ENCODE measurements at places on chromosomes 12 and 14.

DNA sequence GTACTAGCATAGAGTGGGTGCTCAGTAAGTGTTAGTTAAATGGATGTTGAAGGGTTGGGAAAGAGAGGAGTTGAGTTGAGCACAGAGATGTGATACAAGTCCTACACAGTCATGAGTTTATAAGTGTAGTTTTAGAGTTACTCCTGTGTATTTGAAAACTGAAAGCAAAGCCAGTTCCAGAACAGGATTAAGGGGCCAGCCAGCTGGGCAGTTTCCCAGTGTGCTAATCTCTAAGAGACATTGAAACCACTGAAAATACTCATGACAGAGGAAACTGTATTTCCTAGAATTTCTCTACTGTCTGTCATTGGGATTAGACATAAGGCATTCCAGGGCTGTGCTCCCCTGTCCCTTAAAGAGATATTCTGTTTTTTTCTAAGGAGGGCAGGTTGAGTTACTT is 101.0 kb downstream of the DERA start:
- no peak for DNase-seq

DNA sequence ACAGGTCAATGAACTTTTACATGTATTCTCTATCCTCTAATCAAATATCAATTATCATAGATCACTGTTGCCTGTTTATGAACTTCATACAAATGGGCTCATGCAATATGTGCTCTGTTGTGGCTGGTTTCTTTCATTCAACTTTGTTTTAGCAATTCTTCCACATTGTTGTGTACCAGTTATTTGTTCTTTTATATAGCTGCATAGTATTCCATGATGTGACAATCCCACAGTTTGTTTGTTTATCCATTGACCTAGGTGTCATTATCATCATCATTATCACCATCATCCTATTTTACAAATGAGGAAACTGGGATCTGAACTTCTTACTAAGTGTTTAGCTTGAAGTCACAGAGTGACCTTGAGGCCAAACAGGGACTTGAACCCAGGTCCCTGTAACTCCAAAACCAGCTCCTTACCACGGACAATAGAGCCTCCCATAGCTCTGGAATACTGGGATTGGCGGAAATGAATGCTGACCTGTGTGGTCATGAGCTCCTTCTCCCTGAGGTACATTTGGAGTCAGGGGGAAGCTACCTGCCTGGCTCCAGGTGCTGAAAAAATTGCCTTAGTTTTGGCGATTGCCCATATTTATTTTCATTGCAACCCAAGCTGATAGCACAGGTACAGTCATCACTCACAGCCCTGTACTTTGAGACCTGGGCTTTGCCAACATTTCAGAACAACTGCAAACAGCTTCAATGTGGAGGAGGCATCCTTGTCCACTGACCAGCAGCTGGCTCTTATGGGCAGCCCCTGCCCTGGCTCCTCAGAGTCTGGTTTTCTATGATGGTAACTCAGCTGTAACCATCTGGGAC is 9.2 kb downstream of the ZFP36L1 start:
- DNase-seq = no peak

GRCh38 chr14:61417141-61417540 is 95.8 kb downstream of the PRKCH start:
- DNase-seq = no peak

- DNase-seq = no peak
Measured at GRCh38 chr14:71116568-71117122, 209.4 kb downstream of the PCNX1 start.

DNA sequence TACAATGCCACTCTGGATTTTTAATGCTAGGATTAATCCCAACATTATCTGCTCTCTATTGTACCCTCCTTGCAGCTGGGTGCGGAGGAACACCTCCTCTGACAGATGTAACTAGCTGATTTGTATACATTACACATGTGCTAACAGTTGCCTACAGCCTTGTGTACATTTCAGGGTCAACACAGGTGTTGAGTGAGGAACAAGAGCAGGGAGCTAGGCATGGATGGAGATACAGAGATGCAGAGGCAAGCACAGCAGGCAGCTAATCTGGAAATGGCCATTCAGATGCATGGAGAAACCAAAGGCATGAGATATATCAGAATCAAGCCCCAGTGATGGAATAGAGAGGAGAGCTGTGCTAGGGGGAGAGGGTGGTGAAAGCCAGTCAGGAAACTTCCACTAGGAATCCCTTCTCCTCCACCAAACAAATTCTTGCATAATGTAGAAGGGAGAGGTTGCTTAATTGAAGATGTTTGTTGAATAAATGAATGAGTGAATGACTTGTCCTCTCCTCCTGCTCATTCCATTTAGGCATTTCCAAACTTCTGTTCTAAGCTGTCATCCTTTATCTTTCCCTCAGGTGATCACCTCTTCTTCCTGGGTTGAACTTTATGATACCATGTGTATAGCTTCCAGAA is 313.2 kb downstream of the ATP23 start:
- no peak for DNase-seq

- DNase-seq = no peak
Measured at GRCh38 chr12:51779876-51780275, 68.6 kb downstream of the FIGNL2 start.

DNA sequence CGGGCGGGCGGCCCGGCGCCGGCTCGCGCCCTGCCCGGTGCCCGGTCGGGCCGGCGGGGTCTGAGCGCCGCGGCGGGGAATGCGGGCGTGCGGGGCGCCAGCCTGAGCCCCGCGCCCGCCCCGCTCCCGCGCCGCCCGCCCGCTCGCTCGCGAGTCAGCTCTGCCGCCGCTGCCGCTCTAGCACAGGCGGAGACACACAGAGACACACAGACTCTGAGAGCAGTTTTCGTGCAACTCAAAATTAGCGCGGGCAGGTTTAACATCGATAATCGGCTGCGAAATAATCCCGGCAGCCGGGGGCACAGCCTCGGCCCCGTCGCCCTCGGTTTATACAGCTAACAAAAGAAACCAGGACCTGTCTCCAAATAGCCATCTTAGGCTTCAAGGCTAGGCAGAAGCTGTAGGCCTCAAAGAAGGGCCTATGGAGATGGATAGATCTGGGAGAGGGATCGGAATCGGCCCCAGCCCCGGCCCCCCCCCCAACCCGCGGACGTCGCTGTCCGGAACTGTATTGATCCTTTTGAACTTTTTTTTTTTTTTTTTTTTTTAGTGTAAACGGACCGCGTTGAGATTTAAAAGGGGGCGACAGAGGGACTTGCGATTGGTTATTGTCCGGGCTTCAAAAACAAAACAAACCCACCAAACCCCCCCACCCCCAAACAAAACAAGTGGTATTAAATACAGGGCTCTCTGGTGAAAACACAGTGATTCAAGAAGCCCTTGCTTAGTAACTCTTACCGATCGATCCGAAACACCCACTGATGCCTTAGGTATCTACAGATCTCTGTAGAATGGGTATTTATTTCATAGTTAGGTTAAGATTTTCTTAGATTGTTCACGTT is 1.1 kb downstream of the ARID2 start:
- peak; percentile 61 for DNase-seq

DNA sequence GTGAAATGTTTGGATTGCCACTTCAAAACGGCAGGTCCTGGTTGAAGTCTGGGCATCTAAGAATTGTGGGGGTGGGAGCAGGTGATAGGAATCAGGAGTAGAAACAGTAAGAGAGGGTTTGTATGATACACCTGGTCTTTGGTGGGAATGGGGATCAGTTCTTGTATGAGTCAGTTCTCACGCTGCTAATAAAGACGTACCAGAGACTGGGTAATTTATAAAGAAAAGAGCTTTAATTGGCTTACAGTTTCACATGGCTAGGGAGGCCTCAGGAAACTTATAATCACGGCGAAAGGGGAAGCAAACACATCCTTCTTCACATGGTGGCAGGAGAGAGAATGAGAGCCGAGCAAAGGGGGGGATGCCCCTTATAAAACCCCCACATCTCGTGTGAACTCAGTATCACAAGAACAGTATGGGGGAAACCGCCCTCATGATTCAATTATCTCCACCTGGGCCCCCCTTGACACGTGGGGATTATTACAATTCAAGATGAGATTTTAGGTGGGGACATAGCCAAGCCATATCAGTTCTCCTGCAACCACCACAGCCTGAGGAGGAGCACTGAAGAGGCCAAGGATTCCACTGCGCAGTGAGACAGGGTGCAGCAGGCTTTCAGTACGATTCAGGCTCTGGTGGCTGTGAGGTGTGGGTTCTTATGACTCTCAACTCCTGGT is 52.1 kb downstream of the DRAM1 start:
- no peak for DNase-seq

GRCh38 chr12:13979772-13980378 is 1.5 kb downstream of the GRIN2B start:
- DNase-seq = no peak

- no peak for DNase-seq
Measured at GRCh38 chr12:76957301-76957700, 78.5 kb upstream of the CSRP2 start.

DNA sequence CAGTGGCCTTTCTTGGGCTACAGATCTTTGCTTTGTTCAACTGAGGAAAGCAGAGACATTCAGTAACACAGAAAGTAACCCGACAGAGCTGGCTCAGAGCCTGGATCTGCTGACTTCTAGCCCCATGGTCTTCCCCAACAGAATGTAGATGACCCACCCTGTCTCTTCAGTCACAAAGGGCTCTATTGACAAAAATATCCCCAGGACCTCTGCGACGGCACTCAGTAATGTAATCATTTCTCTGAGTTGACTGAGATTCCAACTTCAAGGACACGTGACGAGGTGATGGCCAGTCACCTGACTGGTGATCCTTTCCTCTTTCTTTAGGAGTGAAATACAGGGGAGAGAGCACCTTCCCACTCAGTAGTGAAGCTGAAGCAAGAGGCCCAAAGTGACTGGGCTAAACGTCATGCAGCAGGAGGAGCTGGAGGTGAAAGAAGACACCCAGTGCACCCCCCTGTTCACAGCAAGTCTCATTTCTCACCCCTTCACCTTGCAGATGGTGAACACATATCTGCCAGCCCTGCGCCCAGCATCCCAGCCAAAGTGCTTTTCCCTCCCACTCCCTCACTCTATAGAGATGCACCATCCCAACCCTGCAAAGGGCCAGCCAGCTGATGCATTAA is 179.2 kb upstream of the EGLN3 start:
- DNase-seq = no peak

- DNase-seq = no peak
Measured at GRCh38 chr14:68510201-68511128, 282.4 kb downstream of the ZFP36L1 start.

- peak; percentile 82 for DNase-seq
Measured at GRCh38 chr14:52553671-52554575, 1.3 kb downstream of the GPR137C start.

- DNase-seq = no peak
Measured at GRCh38 chr14:51458563-51458955, 193.2 kb upstream of the FRMD6 start.

- no peak for DNase-seq
Measured at GRCh38 chr14:79242666-79243065, 968.6 kb downstream of the DIO2 start.

DNA sequence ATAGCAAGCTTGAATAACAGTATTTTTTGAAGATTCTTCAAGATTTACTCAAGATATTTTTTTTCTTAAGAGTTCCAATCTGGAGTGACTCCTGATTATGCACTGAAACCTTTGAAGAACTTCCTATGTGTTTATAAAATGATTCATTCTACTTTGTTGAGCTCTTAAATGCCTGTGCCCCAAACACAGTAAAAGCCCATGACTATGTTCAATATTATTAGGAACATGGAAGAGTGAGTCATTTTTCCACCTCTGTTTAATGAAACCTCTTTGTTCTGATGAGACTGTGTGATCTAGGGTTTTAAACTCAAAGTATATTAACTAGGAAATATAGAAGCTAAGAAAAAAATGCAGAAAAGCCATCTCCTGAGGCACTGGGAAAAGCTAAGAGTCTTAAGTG is 415.0 kb upstream of the FBXO33 start:
- DNase-seq = no peak

DNA sequence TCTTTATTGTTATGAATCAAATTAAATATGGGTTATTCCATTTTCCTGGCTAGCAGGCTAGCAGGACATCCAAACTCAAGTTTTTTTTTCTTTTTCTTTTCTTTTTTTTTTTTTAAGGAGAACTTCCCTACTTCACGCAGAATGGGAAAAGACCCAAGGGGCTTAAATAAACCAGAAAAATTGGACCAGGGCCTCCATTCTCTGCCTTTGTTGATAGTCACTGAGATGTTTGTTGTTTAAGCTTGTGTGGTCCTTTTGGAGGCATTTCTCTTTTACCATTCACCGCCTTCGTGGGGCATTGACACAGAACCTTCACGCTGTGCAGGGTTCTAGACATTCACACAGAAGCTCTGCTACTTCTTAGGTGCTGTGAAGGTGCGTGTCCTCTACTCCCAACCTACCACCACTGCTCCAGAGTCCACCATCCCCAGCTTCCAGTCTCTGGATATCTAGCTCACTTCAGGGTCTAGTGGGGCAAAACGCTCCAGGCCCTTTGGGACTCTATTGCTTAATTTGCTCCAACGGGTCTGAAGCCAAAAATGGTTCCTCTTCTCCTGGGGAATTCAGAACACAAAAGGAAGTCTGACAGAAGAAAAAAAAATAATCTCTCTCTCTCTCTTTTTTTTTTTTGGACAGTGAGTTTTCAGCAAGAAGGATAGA is 301.3 kb downstream of the AEBP2 start:
- no peak for DNase-seq

GRCh38 chr12:90074086-90074485 is 365.4 kb upstream of the ATP2B1 start:
- no peak for DNase-seq

GRCh38 chr12:22190969-22191368 is 143.5 kb downstream of the ST8SIA1 start:
- DNase-seq = no peak

DNA sequence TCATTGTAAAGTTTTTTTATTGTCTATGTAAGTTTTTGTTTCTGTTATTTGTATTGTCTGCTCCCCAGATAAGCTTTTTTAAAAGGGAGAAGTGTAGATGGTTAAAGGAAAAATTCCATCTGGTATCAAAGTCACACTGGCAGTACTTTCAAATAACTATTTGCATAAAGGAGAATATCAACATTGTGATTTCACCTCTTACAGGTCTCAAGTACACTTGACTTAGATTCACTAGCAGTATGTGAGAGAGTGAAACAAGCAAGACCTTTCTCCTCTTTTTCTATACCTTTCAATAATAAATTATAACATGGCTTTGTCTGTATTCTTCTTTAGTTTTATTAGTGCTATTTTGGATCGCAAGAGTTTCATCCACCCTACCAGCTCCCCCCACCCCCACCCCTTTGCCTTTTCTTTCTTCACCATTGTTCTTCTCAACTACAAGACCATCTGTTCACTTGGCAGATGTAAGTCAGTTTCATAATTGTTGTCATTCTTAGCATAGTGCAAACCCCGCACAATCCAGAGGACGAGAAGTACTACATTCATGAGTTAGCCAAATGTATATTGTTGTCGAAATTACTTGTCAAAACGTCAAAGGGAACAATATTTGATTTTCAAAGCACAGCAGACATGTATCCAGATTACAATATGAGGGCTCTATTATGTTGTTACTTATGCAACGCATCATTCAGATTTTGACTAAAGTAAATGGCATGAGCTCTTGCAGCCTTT is 602.7 kb upstream of the FLRT2 start:
- DNase-seq = no peak

GRCh38 chr14:48970943-48971342 is 615.2 kb downstream of the RPS29 start:
- no peak for DNase-seq

GRCh38 chr12:5259523-5259922 is 172.4 kb upstream of the NTF3 start:
- no peak for DNase-seq
